ENCODE measurements at places on chromosomes 2 and 18. TPM values are rescaled to one million over a fixed set of nuclear protein-coding genes. Genes with fewer than 3 reads are reported as not detected.

- DNase-seq = no peak
Observed at GRCh38 chr2:26530696-26531095, 52.8 kb upstream of the OTOF start.

GRCh38 chr2:73408198-73408597 lies 22.6 kb downstream of the ALMS1 start:
- DNase-seq = no peak

DNA sequence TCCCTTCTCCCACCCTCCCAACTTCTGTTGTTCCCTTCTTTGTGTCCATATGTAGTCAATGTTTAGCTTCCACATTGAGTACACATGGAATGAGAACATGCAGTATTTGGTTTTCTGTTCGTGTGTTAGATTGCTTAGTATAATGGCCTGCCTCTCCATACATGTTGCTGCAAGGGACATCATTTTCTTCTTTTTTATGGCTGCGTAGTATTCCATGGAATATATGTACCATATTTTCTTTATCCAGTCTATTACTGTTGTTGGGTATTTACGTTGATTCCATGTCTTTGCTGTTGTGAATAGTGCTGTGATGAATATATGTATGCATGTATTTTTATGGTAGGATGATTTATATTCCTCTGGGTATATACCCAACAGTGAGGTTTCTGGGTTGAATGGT lies 42.0 kb downstream of the NUP35 start:
- DNase-seq = no peak

- no peak for DNase-seq
Observed at GRCh38 chr18:78722386-78722785, 257.2 kb upstream of the SALL3 start.

ZSWIM2 gene
- not detected for polyA plus RNA-seq

TUBB8B gene
- polyA plus RNA-seq = not detected
